ENCODE measurements at places on chromosomes 7 and 10.

- no peak for DNase-seq
Observed at GRCh38 chr7:19392246-19392645, 247.0 kb upstream of the FERD3L start.

- no peak for DNase-seq
Observed at GRCh38 chr10:88288320-88289059, 294.6 kb downstream of the RNLS start.

DNA sequence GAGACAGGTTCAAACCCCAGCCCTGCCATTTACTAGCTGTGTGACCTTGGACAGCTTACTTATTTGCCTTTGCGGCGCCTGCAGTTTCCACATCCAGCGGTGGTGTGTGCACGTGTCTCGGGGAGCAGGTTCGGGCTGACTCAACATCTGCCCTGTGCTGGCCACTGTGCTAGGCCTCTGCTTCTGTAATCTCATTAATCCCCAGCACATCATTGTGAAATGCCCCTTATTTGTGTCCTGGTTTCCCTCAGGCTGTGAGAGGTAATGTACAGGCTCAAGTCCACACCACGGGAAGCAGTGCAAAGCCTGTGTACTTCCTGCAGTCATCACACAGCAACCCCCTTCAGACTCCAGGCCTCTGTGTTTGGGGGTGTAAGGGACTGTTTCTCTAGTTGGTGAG lies 285.7 kb downstream of the RPS24 start:
- no peak for DNase-seq

DNA sequence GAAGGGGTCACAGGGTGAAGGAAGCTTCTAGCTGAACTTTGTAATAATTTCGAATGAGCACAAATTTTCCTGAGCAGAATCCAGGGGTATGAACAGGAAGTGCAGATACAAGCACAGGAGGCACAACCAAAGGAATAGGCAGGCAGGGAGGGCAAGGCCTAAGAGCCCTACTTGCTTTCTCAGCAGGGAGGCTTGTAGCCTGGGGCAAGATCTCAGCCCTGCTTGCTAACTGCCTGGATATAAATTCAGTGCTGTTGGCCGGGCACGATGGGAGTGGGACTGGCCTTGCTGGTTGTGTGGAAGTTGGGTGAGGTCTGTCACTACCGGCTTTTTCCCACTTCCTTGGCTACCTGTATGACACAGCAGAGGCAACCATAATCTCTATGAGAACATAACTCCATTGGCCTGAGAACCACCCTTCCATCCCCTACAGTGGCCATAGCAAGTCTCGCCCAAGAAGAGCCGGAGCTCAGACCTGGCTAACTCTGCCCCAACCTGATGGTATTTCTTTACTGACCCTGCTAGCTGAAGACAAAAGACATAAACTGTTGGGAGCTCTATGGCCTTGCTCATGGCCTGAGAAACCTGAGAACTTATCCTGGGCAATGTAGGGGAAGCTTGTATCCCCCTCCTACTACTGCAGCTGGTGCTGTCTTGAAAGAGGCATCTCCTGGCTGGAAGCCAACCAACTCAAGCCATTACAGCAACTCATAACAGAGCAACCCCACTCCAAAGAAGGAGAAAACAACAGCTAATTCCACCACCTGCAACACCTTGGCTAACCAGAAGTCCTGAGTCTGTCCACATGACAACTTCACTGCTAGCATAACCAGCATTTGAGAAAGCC lies 27.6 kb downstream of the CLDN12 start:
- no peak for DNase-seq

GRCh38 chr7:1087465-1087814 lies 473 bp upstream of the GPER1 start:
- no peak for DNase-seq

- no peak for DNase-seq
Observed at GRCh38 chr7:140977741-140978140, 37.0 kb downstream of the MRPS33 start.

DNA sequence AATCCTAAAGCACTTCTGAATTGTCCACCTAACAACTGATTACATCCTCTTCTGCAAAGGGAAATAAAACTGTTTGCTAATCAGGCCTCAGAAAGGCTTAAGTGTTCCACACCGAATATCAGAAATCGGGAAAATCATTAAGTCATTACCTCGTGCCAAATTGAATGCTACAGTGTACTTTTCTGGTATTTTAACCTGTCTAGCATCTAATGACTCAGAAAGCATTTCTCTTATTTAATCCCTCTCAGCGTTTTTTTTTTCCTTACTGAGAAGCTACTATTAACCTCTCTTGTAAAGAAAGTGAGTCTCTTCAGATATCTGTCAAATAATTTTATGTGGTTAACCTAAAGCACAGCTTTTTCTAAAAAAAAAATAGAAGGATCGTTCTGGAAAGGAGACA lies 28.6 kb downstream of the VIM start:
- no peak for DNase-seq

- no peak for DNase-seq
Observed at GRCh38 chr10:113411456-113411855, 141.4 kb upstream of the HABP2 start.

- no peak for DNase-seq
Observed at GRCh38 chr10:113056441-113057021, 106.5 kb downstream of the TCF7L2 start.

DNA sequence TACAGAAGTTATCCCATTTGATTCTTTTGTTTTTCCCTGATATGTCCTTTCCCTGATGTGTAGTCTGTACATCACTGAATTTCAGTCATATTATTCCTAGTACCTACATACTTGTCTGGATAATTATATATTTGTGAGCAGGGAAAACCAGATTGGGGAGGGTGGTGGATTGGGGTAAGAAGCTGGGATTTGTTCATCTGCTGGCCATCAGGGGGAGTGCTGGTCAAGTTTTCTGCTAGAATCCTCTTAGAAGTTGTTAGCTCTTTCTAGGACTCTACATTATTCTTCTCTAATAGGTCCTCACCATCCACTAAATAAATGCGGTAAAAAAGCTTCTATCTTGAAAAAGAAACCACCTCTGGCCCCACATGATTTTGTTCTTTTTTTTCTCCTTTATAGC lies 232.7 kb upstream of the TAC1 start:
- no peak for DNase-seq

DNA sequence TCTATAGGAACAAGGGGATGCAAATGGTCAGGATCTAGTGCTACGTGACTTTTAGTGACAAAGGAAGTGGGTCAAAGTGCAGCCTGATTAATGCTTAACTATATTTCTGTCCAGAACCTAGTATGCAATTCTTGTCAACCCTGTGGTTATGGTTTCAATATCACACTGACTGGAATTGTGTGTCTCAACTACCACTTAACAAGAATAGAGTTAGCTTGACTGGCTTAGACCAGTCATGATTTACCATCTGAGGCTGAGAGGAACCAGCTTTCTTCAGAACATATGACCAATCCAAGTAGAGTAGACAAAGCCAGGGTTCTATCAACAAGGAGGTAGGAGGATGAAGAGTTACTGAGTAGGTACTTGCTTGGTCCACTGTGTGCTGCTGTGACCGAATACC lies 54.4 kb downstream of the MYPN start:
- DNase-seq, result no peak

GRCh38 chr7:139075871-139076686 lies 33.4 kb downstream of the ZC3HAV1 start:
- DNase-seq, result no peak

All from activated CD4-positive, alpha-beta T cell treated with anti-CD3 and anti-CD28 coated beads for 24 hours (primary cell).